ENCODE measurements at places on chromosomes 2 and 18.

GRCh38 chr18:58605027-58606020, 23.6 kb downstream of the ALPK2 start:
- DNase-seq, result no peak

GRCh38 chr2:16899958-16900357, 234.3 kb upstream of the CYRIA start:
- DNase-seq, result no peak

DNA sequence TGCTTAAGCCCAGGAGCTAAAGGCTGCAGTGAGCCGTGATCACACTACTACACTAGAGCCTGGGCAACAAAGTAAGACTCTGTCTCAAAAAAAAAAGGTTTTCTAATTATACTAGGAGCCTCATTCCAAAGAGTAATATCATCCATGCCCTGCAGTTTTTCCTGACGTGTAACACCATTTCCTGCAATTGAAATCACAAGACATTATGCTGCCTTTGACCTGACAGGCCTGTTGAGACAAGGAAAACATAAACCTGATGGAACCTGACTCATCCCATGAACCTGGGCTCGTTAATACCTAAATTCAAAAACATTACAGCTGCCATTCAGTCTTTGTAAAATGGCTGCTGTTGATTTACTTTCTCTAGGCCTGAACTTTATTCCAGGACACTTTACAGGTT, 58.7 kb upstream of the PEX13 start:
- no peak for DNase-seq

GRCh38 chr2:240238201-240238600, 97.7 kb upstream of the OTOS start:
- no peak for DNase-seq

DNA sequence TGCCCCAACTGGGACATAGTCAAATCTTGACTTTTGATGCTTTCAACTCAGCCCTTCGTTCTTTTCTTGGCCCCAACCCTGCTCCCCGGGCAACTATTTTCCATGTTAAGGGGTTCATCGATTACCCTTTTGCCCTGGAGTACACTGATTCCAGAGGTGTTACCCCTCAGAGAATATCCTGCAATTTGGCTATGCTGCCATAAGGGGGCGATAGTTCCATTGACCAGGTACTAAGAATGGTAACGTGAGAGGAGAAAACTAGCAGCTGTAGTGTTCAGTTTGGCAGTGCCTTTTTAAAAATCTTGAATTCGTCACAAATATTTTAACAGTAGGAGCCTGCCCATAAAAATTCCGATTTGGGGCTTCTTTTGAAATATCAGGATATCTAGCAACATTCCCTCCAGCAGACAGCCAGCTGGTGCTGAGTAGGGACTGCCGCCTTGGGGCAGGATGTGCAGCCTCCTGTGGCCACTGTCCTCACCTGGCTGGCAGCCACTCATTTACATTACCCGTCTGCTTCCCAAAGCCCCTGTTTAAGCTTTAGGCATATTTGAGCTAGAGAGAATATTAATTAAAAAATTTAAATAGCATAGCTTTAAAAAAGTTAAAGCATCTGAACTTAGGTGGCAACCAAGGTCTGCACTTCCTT, 146.3 kb upstream of the SKOR2 start:
- DNase-seq, result no peak

DNA sequence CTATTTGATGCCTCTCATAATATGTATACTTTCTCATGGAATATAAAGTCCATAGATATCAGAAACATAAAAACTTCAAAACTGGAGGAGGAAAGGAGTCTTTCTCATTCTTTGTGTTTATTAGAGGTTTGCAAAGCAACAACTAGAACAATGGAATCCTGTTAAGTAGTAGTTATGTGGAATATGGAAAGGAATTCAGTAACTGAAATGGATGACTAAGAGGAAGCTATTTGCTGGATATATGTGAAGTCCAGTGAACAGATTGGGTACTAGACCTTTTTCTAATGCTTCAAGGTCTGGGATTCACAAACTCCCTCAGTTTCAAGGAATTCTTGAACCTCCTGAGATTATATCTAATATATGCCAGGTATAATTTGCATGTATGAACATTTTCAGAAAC, 353.6 kb upstream of the FANCL start:
- DNase-seq, result no peak

DNA sequence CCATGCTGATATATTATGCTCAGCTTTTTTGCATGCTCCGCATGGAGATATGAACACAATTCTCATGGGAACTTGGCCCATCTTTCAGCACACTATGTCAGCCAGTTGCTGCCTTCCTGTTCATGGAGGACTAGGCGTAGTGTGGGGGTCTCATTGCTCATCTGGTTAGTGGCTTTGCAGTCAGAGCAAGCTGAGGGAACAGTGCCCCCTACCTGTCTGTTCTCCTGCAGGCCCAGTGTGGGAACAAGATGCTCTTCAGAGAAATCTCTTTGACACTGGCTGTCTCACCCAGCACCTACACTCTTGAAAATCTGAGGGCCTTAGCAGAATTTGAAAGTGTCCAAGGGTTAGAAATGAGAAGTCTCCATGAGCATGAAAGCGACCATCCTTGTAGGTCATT, 47.1 kb downstream of the SPTBN1 start:
- DNase-seq, result no peak

GRCh38 chr2:190571686-190572085, 37.2 kb upstream of the NEMP2 start:
- DNase-seq, result no peak

DNA sequence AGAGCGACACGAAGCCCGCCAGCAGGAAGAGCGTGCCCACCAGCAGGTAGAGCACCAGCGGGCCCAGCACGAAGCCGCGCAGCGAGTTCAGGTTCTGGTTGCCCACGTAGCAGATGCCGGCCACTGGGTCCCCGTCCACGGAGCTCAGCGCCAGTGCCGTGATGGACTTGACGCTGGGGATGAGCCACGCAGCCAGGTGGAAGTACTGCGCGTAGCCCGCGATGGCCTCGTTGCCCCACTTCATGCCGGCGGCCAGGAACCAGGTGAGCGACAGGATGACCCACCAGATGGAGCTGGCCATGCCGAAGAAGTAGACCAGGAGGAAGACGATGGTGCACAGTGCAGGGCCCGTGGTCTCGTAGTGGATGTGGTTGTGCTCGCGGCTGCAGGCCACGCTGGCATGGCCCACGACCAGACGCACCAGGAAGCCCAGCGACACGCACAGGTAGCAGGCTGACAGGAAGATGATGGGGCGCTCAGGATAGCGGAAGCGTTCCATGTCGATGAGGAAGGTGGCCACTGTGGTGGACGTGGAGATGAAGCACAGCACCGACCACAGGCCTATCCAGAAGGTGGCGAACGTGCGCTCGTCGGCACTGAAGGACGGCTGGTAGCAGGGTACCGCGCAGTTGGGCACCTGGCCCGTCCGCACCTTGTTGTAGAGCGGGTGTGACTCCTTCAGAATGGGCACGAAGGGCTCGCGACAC, 2.1 kb downstream of the FZD5 start:
- DNase-seq, result no peak

DNA sequence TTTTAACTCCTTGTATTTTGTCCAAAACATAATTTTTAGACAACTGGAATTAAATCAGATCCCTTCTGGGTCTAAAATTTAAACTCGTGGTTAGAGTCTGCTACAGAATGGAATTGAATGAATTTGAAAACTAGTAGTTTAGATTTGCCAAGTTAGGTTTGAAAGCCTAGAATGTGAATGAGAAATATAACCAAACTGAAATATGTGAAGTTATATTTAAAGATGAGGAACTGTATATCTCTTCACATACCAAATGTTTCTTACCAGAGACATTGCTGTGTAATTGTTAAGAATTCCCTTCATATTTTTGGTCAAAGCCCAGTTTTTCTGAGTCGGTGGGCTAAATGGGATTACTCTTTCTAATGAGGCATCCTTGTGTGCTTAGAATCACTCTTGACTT, 74.2 kb downstream of the LPIN1 start:
- DNase-seq, result no peak

DNA sequence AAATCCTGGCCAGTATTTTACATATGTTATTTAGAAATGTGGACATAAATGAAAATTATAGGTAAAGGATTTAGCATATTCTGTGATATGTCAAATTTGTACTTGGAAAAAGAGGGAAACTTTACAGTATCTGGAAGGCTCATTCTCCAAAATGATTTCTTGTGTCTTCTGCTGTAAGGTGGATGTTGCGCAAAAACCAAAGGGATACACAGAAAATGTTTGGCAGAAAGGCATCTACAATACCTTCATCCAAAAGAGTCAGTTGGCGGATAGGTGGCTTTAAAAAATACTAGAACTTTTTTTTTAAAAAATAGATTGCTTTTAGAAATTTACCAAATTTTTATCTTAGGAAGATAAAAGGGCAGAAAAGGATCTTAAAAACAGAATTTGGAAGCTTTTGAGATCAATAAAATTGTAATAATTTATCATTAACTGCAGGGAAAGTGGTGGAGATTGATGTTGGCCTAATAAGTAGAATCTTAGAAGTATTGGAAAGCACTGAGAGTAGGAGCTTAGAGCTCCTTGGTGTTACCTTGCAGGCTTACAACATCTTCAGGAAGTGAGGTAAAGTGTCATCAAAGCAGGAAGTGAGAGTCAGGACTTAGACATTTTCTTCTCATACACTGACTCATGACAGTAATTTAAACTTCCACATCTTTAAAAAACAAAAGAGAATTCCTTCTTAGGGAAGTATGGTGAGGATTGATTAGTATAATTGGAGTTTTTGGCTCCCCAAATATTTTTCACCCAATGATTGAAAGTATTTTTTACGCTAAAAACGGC, 2.1 kb downstream of the NABP1 start:
- no peak for DNase-seq

- no peak for DNase-seq
Observed at GRCh38 chr2:85449214-85449588, 30.7 kb downstream of the SH2D6 start.

DNA sequence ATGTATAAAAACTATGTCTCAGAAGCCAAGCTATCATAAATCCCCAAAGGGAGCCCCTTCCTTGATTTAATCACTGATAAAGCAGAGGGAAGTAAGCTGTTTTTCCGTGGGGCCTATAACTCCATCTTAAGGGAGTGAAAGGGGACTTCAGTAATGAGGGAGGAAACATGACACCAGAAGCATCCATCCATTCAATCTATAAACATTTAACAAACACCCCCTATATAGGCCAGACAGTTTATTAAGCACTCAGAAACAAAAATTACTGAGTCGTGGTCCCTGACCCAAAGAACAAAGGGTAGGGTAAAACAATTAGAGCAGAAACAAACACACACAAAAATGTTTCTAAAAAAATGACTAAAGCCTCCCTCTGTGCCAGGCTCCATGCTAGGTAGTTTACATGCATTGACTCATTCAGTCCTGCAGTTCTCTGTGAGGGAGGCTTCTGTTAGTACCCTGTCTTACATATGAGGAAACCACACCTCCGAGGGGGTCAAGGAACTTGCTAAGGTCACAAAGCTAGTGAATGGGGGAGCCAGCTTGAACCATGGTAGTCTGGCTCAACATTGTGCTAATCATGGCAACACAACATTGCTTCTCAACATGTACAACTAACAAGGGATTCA, 472.1 kb downstream of the CDH2 start:
- no peak for DNase-seq

DNA sequence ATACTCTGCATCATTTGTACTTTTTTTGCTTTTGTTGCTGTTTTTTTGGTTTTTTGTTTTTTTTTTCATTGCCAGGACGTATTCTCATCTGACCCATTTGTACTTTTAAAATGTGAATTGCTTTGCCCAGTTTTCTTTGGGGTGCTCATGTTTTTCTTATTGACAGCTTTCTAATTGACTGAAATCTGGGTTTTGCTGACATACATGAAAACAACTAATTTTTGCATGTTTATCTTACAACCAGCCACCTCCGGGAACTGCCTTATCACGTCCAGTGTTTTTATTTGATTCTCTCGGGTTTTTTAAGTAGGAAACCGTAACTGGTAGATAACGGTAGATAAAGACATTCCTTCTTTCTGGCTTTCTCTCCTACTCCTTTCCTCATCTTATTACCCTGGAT, 38.6 kb downstream of the SNORC start:
- no peak for DNase-seq

DNA sequence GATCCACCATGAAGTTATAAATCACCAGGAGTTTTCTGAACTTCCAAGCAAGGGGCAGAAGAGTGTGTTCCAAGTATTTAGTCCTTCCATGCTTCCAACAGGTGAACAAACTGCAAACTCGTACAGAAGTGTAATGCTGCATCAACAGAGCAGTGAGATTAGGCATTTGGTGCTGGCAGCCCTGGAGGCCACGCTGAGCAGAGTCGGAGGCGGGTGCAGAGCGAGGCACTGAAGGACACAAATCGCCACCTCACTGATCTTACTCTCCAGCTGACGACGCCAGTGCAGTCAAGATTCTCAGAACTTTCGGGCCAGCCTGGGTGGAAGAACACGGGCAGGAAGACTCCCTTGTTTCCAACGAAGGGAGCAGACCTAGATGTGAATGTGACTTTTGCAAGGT, 39.2 kb downstream of the SERPINE2 start:
- DNase-seq, result no peak

DNA sequence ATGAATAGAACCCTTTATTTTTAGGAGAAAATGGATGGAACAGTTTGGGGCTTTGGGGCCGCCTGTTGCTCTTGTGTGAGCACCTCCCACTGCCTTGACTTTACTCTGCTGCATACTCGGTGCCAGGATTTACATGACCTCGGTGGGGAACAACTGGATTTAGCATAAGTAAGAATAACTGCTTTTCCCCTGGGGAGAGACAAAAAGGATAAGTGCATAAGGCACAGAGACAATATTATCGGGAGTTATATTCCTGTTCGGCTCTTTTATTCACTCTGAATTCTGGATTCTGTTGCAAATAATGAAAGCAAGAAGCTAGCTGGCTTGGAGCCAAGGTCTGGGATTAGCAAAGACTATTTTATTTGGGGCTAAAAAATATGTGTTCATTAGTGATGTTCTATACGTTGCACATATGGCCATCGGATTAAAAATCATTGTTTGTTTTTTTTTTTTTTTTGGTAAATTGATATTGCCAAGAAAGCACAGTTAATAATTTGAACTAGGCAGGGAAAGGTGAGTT, 69.8 kb downstream of the CYBRD1 start:
- DNase-seq, result no peak

DNA sequence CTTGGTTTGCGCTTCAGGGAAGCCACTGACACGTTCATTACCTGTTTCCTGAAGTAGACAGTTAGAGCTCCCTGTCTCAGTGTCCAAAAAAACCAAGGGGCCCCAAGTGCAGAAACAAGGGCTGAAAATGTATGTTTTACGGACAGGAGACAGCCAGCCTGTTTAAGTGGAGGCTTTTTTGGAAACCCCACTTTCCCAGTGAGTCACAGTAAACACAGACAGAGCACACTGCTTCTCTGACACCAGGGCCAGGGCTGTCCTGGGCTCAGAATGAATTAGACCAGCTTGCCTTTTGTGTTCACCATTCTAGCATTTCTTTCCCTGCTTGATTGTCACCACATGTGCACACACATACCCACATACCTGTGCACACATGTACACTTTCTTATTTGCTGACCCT, 128.6 kb downstream of the SH3RF3 start:
- DNase-seq, result no peak

Measured in NCI-H2081 treated with DMSO at 0.1 percent for 48 hours (cell line).